ENCODE measurements at places on chromosomes 13 and 19.

DNA sequence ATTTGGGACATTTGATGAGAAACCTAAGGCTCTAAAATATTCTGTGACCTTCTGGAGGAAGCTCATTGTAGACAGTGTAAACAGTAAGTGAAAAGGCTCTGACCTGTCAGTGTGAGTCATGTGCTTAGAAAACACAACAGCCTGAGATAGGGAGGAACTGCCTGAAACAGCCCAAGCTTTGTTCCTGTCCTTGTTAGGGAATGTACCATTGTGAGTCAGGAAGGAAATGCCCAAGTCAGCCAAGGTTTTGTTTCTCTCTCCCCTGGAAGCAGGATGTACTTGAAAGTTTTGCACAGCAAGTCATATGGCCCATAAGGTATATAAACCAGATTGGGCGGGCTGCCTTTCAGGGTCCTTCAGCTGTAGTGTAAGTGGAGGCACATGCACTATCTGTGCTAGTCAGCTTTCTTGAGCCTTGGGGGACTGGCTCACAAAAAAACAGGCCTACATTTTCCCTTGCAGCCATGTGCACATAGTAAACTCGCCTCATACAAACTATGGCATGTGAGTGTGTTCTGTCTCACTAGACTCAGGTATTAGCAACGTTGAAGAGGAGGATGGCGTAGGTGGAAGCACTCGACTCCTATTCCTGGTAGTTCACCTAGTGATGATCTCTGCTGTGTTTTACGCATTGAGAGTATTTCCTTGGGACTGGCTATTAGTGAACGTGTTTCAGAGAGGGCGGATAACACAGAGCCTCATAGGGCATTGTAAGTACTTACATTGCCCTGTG, 141.2 kb upstream of the KLHL1 start:
- DNase-seq: no peak

GRCh38 chr19:18883526-18884304, 12.2 kb downstream of the CERS1 start:
- DNase-seq: no peak

DNA sequence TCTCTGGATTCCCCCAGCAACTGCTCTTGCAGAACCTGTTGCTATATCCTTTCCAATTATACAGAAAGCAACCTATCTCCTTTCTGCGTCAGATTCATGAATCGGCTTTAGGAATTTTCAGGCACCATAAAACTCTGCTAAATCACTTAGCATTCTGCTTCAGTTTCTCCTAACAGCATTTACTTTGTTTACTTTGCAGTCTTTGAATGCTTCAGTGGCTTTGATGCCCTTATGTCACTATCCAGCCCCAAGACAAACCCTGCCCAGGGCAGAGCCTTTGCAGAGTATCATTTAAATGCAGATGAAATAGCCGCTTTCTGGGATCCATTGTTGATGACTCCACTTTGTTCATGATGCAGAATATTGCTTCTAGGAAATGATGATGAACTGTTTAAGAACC, 43.1 kb downstream of the SLITRK1 start:
- no peak for DNase-seq

GRCh38 chr13:64428196-64428595, 2801.9 kb downstream of the PCDH9 start:
- DNase-seq: no peak

DNA sequence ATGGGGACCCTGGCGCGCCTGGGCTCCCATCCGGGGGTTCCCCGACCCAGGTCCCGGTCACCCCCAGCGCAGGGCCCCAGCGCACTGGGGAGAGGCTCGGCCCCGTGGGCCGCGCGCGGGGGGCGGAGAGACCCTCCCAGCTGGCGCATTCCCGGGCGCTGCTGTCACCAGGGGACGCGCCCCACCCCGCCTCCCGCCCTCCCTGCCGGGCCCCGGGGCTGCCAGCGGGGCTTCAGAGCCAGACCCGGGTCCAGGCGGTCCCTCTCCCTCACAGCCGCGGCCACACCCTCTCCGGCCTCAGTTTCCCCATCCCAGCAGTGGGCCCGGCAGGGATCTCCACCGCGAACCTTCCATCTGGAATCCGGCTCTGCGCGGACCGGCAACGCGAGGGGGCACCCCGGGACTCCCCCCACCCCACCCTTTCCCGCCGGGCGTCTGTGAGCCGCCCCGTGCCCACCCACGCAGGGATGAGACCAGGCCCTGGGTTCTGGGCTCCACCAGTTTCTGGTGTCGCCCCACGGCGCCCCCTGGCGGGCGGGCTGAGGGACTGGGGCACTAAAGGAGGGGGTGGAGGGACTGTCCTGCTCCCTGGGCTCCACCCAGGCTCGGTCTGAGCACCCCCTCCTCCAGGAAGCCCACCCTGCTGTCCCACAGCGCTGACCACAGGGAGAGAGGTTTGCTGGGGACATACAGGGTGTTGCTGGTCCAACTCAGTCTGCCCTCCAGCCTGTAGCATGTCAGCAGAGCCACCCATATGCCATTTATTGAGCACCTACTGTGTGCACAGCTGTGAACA, 878 bp upstream of the ADAMTSL5 start:
- no peak for DNase-seq

DNA sequence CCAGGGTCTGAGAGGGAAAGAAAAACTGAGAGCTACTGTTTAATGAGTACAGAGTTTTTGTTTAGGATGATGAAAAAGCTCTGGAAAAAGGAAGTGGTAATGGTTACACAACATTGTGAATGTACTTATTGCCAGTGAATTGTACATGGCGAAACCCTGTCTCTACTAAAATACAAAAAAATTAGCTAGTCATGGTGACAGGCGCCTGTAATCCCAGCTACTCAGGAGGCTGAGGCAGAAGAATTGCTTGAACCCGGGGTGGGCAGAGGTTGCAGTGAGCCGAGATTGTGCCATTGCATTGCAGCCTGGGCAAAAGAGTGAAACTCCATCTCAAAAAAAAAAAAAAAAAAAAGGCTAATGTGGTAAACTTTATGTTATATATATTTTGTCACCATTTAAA, 96.3 kb downstream of the VWA8 start:
- no peak for DNase-seq

DNA sequence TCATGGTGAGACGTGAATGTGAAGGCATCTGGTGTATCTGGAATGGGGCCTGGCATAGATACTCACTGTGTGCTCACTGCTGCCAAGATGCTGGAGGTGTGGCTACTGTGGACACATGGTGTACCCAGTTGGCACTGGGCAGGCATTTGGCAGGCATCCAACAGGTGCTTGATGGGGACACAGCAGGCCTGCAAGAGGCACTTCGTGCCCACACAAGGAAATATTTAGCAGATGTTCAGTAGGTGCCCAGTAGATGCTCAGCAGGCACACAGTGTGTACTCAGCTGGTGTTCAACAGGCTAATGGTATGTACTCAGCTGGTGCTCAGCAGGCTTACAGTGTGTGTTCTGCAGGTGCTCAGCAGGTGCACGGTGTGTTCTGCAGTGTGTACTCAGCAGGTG, 14.2 kb downstream of the CRTC1 start:
- DNase-seq: no peak
